Pancreas (tissue), 10 donors: ENCODE measurements at places on chromosomes 1 and 21.

GRCh38 chr1:247060771-247061170, 17.8 kb downstream of the ZNF670 start:
- no peak for DNase-seq

- DNase-seq = no peak
These were observed at the start of gene OLIG1 for GRCh38 chr21:33069994-33070743. TSS of gene OLIG1 (plus strand) at chr21:33070141. CDS start at chr21:33070247, 106 bp downstream.

DNA sequence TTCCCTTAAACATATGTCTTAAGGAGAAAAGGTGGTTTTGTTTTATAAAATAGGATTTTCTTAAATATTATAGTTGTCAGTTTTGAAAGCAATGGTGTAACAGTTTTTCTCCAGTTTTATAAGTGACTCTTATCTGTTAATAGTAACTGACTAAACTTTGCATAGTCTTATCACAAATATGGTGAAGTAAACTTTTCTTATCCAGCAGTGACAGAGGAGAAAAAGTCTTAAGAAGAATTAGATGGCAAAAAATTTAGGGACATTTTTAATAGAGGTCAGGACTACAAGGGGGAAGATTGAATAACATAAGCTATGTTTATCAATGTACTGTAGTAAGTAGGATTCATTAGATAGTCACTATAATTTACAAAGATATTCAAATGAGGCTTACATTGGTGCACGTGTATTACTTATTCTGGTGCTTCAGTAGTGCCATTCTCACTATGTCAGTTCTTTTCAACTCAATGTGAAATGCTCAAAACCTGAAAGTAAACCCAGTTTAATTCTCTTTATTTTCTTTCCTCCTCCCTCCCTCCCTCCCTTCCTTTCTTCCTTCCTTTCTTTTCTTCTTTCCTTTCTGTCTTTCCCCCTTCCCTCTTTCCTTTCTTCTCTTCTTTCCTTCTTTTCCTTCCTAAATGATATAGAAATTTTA, 26.1 kb downstream of the F3 start:
- DNase-seq = no peak

- DNase-seq = no peak
These were observed 2.3 kb downstream of the HIPK1 start for GRCh38 chr1:113931451-113931851.

DNA sequence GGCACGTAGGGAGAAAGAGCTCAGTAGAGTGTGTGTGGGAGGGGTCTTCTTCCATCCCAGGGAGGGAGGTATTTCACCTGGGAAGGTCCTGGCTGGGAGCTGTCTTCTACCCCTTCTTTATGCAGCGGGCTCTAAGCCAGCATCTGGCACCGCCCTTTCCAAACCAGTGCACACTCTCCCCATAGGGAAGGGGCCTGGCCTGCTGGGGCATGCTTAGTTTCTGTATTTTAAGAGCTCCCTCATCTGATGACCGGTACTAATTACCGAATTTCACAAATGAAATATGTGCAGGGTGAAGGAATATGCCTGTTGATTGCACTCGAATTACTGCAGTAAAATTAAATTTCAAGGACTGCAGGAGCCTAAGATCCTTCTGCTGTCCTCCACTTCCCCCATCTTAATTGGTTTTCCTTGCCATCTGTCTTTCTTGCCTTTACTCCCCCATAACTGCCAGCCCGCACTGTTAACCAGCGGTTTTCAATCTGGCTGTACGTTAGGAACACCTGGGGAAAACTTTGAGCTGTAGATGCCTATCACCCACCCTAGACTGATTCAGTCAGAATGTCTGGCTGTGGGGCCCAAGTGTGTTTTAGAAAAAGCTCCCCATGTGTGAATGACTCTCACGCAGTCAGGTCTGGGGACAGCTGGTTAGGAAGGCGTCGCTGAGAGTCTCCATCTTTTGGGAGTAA, 20.1 kb downstream of the GALNT2 start:
- DNase-seq = no peak

DNA sequence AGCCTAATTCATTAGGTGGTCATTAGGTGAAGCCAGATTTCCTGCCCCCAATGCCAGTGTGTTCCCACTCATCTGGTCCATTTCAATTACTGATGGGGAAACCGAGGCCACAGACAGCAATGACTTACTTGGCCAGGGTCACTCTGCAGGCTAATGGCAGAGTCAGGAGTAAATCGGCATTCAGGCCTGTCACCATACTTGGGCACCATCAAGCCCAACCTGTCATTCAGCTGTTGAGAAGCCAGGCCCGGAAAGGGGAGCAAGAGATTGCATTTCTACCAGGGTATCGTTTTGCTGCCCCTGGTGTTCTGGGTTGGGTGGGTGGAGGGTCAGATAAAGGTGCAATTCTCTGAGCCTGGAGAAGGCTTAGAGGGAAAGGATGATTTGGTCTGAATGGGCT, 8.0 kb upstream of the TMEM61 start:
- no peak for DNase-seq

- no peak for DNase-seq
These were observed 67.1 kb downstream of the KCNJ15 start for GRCh38 chr21:38323721-38324531.

GRCh38 chr1:188715566-188715965, 1762.1 kb downstream of the BRINP3 start:
- DNase-seq = no peak

DNA sequence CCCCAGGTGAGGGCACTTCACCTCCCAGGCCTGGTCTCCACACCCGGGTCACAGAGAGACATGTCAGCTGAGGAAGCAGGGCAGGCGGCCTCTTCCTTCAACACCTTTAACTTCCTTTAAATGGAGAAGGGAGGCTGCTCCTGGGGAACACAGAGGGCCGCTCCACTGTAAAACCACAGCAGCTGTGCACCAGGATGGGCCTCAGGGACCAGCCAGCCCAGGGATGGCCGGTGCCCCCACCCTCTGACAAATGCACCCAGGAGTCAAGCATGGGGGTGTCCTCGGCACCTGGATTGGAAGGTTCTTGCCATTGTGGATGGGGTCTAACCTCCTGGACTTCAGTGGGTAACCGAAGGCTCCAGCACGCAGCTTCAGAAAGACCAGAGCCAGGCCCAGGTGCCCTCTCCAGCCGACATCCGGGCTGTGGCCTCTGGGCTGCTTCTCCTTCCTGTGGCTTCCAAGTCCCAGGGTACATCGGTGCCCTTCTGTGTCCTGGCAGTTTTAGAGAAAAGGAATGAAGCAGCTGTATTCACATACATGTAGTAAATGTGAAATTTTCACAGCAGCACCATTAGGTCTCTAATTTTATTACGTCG, 121.7 kb upstream of the COL6A1 start:
- DNase-seq = no peak

DNA sequence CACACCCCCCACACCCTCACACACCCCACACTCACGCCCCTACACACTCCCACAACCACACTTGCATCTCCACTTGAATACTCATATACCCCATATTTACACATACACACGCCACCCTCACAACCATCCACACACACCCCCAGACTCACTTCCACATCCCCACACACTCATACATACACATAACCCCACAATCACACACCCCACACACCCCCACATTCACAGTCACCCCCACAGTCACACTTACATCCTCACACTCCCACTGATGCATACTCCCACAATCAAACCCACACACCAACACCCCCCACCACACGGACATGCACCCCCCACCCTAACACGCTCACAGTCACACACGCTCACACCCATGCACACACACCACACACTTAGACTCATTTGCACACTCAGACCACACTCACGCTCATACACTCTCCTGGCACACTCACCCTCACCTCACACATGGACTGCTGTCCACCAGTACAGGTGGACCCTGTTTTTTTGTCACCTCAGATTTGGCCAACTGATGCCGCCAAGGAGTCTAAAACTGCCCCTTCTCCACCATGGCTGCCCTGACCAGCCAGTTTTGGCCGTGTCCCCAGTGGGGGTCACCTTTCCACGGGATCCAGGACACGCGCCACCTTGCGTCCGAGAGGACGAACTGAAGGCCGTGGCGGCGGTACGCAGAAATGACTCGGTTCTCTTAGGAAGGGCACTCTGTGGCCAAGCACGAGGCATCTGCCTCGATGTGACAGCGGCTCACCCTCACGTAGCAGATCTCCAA, 45.3 kb upstream of the EDN2 start:
- no peak for DNase-seq

DNA sequence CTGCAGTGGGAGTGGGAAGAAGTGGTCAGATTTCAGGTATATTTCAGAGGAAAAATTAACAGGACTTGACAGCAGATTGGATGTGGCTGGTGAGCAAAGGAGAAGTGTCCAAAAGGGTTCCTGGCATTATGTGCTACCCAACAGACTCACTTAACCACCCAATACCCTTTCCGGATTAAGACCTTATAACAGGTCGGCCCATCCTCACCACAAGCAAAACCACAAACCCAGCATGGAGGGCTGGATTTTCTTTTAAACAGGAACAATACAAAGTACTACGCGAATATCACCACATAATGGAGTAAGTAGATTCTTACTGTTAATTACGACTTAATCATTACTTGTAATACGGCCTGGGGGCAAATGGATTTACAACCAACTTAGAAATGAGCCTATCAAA, 59.2 kb downstream of the WDR64 start:
- no peak for DNase-seq

- DNase-seq = no peak
These were observed 56.9 kb upstream of the POFUT2 start for GRCh38 chr21:45344576-45344975.

DNA sequence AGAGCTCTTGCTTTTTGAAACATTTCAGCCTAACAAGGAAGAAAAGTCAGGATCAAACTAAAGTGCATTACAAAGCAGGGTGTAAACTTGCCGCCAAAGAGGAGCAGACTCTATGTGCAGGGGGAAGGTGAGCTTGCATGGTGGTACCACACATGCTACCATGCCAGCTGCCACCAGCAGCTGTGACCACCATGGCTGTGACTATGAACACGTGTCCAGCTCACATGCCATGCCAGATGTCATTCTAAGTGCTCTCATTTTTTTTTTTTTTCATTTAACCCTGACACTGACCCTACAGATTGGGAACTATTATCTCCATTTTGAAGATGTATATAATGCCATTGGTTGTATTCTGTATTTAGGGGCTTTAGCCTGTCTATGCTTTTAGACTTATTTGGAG, 79.0 kb downstream of the PCP4 start:
- DNase-seq = no peak

GRCh38 chr21:42820616-42821465, 58.5 kb downstream of the WDR4 start:
- DNase-seq = no peak

- no peak for DNase-seq
These were observed 62.1 kb upstream of the PROX1 start for GRCh38 chr1:213925531-213926182.

DNA sequence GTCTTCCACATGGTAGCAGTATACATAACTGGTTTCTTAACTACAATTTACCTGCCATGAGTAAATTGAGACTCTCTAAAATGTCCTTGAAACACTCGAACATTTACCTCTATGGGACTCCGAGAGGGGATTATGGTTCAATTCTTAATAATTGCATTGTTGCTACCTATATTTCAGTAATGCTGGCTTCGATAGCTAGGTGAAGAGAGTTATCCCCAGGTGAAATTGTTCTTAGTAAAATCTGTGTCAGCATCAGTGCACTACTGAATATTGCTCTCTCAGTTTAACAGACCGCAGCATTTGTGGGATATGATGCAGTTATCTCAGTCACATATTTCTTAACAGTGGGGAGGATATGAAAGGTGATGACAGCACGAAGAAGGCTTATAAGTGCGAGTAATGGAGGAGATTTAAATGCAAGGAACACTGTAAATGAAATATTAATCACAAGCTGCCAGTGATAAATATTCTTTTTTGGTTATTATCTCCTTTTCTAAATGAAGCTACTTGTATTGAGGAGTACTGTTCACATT, 801.9 kb downstream of the BRINP3 start:
- no peak for DNase-seq

DNA sequence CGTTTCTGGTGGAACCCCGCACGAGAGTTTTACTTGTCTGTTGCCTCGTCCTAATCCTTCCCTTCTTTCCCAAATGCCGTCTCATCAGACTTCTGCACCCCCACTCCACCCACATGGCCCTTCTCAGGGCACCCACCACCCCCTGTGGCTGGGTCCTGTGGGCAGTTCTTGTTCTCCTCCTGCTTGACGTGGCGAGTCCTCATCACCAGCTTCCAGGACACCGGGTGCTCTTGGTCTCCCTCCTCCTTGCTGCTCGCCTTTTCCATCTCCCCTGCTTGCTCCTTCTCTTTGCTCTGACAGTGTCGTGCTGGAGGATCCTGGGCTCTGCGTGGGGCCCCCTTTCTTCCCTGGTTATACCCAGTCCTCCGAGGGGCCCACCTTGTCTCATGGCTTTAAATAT, 51.8 kb downstream of the B3GALT5 start:
- DNase-seq = no peak

GRCh38 chr1:187491082-187491720, 662.5 kb downstream of the PLA2G4A start:
- no peak for DNase-seq

- no peak for DNase-seq
These were observed 141.1 kb upstream of the IRF2BP2 start for GRCh38 chr1:234750922-234751627.

GRCh38 chr1:52520148-52520547, 32.7 kb downstream of the TUT4 start:
- DNase-seq = no peak

GRCh38 chr21:41956926-41957729, 3.3 kb upstream of the C2CD2 start:
- DNase-seq = no peak

DNA sequence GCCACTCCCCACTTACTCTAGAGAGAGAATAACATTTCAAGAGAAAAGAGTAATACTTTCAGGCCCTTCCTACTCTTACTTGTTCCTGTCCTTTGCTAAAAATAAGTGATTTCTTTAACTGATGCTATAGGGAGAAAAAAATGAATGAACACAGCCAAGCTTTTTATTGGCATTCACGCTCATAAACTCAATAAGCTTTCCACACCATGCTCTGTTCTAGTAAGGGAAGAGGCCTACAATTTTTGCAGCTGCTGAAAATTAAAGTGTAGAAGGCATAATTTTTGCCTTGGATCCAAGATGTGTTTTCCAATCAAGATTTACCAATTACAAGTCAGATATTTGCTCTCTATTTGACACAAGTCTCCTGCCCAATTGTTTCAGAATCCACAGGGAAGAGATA, 188.1 kb upstream of the RGS18 start:
- DNase-seq = no peak

DNA sequence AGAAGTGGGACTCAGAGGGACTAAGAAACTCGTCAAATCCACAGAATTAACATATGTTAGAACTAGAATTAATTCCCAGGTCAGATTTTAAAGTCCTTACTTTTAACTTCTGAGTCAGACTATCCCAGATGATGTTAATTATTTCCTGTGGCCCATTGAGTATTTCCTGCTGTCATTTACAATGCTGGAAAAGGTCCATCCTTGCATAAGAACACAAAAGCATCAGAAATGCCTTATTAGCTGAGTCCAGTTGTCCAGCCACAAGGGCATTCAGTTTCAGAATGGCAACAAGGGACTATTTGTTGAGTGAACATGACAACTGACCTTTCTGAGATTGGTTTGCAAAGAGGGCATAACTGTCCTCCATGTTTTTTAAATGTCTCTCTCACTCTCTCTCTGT, 16.5 kb upstream of the HIVEP3 start:
- no peak for DNase-seq
